ENCODE measurements at places on chromosomes 6 and 20.

DNA sequence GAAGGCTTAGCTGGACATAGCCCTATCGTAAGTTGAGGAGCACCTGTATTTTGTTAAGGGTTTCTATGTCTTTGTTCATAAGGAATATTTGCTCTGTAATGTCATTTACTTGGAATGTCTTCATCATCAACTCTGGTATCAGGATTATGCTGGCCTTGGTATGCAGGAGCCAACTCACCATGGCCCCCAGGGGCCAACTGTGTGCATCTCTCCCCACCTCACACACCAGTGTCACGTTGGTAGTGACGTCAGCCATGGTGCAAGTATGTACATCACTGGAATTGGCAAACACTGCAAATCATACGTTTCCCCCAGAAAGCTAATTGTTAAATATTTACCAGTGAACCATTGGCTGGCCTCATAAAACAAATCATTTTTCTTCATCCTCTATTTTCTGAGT is 70.8 kb downstream of the YTHDF1 start:
- no peak for DNase-seq

DNA sequence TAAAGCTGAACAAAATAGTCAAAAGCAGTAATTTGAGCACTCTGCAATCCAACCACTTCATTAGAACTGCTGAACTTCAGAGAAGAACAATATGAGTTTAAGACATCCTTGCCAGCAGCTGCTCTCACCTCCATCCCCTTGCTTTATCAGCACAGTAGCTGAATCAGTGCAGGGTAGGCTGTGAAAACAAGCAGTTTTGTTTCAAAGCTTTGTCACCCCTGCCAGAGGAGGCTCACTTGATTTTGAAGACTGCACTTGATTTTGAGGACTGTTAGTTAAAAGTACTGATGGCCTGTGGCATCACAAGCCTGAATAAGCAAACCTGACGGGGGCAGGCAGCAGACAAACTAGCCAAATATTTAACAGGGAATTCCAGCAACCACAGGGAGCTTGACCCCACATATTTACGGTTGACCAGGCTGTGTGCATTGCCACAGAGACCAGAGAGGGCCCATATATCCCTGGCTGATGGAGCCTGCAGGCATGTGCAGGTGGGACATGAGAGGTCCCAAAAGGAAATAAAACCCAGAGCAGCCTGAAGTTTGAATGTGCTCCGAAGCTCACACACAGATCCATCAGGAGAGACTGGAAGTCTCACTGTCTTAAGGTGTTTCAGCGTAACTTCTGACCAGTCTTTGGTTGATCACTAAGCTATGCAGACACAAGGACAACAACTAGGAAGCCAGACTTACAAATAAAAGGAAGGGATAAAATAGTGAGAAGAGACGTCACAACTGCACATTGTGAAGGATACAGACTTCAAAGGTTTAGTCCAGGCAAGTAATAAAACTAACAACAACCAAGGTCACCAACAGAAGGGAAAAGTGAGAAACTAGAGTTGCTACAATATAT is 97.4 kb downstream of the PDSS2 start:
- DNase-seq, result no peak

DNA sequence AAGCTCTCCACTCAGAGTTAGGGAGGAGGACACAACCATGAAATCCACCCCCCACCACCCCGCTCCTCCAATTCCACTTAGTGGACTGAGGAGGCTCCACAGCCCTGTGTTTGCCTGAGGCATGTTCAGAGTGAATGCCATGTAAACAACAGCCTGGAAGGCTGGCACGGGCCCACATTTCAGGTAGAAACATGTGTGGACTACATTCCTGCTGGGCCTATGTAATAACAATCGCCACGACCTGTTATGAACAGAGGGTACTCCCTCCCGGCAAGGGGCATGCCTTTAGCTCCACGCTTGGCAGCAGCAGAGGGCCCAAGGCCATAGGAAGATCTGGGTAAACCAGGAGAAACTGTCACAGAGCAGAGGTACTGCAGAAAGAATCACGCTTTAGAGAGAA is 65.5 kb downstream of the ISM1 start:
- DNase-seq, result no peak

DNA sequence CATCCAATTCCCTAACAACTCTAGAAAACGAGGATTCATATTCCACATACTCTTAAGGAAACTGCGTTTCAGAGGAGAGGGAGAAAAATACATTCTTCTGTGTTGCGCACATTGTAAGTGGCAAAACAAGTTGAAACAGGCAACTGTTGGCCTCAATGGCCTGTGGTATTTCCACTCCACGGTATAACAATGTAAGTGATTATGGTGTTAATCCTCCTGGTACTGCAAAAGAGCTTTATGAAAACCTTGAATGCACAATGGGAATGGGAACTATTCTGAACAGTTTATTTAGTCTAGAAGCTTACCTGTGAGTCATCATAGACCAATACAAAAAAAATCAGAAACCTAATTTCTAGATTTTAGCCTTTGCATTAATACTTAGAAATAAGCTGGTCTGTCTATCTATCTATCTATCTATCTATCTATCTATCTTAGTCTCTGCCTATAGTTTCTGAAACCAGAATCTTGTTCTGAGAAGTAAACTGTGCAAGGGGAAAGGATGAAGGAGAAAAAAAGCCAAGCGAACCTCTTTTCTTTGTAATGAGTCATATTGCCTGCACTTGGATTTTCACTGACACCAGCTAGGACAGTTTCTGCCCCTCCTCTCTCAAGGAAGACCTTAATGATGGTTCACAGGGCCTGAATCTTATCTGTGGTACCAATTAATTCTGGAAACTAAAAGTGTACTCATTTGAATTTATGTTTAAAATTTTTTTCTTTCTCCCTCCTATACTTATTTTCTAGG is 101.5 kb downstream of the RNF144B start:
- DNase-seq, result no peak

DNA sequence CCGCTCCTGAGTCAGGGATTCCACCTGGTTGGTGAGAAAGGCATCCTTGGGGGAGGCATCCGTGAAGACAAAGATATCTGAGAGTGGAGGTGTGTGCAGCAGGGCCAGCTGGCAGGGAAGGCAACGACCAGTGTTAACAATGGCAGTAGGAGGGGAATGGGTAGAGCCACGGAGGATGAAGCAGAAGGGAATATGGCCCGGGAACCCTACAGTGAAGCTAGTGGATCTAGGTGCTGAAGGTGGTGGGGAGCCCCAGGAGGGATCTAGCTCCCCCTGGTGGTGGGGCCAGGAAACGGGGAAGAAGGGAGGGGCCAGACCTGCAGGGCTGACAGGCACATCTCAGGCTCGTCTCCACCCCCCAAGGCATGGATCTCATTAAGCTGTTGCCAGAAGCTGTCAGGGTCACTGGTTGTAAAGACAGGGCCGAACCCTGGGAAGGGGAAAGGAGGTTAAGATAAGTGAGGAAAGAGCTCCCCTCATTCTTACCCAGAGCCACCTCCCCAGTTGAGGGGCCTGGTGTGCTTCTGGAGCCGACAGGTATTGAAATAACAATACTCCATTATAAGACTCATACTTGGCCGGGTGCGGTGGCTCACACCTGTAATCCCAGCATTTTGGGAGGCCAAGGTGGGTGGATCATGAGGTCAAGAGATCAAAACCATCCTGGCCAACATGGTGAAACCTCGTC is 7.3 kb downstream of the VWA7 start:
- DNase-seq, result peak; percentile 87

DNA sequence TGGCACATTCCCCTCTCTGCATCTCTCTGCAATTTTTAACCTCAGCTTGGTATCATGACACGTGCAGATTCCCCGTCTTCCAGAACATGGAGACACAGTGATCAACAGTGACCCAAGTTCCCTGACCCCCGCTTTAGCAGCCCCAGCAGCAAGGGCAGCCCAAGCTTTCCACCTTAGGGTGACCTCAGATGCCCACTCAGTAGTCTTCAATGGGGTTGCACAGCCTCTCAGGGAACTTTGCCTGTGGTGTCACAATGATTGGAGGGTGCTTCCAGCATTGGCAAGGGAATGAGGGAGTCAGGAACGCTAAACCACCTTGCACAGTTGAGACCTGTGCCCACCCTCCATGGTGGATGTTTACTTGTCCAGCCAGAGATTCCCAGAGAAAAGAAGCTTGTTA is 287.1 kb upstream of the CDH4 start:
- no peak for DNase-seq

- no peak for DNase-seq
Observed at GRCh38 chr20:58109918-58110635, 118.4 kb downstream of the ANKRD60 start.

DNA sequence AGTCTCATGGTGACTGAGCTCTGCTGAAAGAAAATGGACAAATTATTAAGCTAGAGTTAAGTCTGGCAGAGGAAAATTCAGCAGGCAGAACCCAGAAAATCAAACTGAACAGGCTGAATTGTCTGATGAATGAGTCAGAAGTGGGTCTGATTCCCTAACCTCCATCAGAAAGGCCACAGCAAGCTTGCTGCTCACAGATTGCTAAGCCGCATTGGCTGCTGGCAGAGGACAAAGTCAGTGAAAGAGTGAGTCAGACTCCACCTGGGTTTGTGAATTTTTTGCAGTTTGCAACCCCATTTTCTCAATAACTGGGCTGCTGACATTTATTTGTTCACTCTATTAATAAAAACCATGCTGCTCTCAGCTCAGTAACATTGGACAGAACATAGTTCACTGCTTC is 191.3 kb downstream of the EPM2A start:
- DNase-seq, result no peak

DNA sequence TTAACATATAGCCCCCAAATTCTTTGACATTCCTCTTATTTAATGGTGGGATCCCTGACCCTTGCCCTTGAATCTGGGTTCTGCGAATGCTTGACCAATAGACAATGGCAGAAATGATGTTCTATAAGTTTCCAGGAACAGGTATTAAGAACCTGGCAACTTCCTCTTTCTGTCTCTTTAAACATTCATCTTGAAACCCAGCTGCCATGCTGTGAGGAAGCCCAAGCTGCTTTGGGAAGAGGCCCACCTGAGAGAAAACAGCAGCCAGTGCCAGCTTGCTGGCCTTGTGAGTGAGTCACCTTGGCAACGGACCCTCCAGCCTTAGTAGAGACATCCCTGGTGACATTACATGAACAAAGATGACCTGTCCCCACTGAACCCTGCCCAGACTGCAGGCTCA is 45.2 kb upstream of the RALY start:
- DNase-seq, result peak; percentile 38

GRCh38 chr6:165119231-165120020 is 190.0 kb downstream of the C6orf118 start:
- DNase-seq, result no peak

DNA sequence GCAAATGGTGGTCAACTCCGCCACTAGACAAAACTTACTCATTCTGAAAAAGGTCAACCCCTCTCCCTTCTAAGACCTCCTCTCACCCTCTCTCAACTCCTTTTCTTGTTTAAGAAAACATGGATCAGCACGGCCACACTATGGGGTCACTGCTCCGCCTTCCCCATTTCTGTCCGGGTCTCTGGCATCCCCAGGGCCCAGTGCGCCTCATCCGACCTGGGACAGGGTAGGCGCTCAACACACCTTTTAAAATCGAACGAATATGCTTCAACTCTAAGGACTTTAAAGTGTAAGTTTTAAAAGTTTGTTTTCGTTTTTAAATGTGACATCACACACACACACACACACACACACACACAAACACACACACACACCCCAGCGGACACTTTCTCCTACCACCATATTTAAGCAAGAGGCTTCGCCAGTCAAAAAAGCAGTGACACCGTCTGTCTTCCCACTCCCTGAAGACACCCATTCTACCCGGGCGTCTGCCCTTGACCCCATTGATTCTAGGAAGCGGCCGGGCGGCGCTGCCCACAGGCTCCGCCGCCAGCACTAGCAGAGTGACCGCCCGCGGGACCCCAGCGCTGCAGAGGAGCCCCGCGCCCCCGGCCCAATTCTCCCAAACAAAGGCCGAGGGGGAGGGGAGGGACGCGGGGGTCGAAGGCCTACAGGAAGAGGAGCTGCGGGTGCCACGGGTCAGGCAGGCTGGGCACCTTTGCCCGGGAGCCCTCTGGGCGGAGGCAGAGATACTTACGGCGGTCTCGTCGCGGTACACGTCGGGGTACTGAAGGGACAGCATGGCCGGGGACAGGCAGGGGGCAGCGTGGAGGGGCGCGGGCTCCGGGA is 568 bp downstream of the PREP start:
- peak; percentile 54 for DNase-seq
